ENCODE measurements at places on chromosomes 5 and 9. TPM values are rescaled to one million over a fixed set of nuclear protein-coding genes. Genes with fewer than 3 reads are reported as not detected.

Gene PCDHGA10
- 7.2 TPM for total RNA-seq

Gene TEX48
- total RNA-seq = not detected

Gene GARIN3
- not detected for total RNA-seq

Gene PPP3R2
- total RNA-seq = not detected

Gene EGFLAM
- 3.3 TPM for total RNA-seq

Gene PRLR
- total RNA-seq = 2.7 TPM

DNA sequence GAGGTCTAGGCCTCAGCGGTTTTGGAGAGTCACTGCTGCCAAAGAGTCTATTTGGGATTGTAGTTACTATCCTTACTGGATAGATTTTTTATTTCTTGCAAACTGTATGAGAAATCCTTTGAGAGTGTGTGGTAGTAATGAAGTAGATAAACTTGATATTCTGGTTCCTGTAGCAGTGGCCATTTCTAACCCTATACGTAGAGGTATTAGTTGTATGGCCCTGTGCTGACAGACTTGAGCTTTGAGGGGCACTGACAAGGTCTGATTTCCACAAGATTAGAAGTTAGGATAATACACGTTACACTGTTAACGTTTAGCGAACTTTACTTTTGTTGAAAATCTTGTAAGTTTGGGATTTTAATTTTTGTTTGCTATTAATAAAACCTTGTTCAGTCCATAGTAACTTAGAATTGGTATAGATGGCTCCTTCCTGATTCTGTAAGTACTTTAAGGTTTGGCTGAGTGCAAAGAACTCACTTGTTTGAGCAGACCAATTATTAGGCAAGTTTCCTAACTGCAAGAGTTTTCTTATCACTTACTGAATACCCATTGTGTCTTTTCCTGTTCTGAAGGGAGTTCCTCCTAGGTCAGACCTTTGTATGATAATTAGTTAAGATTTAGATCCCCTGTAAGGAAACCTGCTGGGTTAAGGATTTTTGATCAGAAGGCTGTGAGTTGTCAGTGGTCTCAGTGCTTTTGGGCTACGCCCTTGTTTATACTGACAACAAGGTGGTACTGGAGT lies 31.4 kb downstream of the GCNT1 start:
- no peaks in the 10 kb centered on the region for H3K27me3 ChIP-seq
- no peaks in the 10 kb centered on the region for H3K36me3 ChIP-seq
- H3K4me1 ChIP-seq = no peaks in the 10 kb centered on the region
- no peak for DNase-seq

DNA sequence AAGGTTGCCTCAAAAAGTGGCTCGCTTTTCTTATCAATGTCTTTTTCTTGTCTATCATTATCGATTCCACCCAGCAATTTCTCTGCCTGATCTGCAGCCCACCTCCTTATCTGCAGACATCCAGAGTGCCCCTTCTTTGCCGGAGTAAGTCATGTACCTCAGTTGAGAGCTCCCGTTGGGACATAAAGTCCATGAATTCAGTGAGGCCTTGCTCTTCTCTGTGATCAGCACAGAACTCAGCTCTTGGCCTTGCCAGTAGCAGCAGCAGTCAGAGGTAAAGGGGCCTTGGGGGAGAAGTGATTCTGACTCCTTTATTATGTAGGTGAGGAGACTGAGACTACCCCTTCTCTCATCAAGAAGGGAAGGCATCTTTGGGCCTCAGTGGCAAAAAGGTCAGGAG lies 24.9 kb upstream of the DCAF12 start:
- no peaks in the 10 kb centered on the region for H3K36me3 ChIP-seq
- H3K4me3 ChIP-seq = no peak overlapping the region
- H3K27ac ChIP-seq = no peak overlapping the region
- DNase-seq = no peak
- no peaks in the 10 kb centered on the region for H3K27me3 ChIP-seq

DNA sequence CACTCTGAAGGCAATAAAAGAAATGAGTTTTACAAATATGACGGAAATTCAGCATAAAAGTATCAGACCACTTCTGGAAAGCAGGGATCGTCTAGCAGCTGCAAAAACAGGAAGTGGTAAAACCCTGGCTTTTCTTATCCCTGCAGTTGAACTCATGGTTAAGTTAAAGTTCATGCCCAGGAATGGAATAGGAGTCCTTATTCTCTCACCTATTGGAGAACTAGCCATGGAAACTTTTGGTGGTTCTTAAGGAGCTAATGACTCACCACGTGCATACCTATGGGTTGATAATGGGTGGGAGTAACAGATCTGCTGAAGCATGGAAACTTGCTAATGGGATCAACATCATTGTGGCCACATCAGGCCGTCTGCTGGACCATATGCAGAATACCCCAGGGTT lies 93.5 kb upstream of the RGMB start:
- H3K27ac ChIP-seq = no peak overlapping the region

- H3K27ac ChIP-seq = no peak overlapping the region
- no peak for DNase-seq
- no peaks in the 10 kb centered on the region for H3K4me1 ChIP-seq
- H3K36me3 ChIP-seq = peaks cover 61% of the 10 kb centered on the region
Measured at GRCh38 chr9:37531699-37532098, 44.5 kb downstream of the FBXO10 start.

DNA sequence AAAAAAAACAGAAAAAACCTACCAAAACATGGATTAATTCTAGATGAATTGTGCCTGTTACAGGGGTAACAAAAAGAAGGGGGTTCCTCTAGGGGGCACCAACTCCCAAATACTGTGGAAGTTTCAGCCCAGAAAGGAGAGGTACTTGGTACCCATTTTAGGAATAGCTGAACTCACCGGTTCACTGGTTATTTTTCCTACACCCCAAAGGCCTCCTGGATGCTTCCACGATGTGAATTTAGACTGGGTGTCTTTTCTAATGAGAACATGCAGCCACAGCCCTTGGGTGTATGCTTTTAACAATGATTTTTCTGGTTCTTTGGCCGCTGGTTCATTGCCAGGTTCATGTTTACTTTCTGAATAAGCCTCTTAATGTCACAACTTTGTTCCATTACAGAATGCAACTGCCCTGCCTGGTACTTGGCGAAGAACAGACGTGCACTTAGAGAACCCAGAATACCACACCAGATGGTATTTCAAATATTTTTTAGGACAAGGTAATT lies 46.7 kb downstream of the GARNL3 start:
- no peaks in the 10 kb centered on the region for H3K27me3 ChIP-seq
- DNase-seq = no peak
- no peak overlapping the region for H3K4me3 ChIP-seq
- H3K27ac ChIP-seq = no peak overlapping the region

DNA sequence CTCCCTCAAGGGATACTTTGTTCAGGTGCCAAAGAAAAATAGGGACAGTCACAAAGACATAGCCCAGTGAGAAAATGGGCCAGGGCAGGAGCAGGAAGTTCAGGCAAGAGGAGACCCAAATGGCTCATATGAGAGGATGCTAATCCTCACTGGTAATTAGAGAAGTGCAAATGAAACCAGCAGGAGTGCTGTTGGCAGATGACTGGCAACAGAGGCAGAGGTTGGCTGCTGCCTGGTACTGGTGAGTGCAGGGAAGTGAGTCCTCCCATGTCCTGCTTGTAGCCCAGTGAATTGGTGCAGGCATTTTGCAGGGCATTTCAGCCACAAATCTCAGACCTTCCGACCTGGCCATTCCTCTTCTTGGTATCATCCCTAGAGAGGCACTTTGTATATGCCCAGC lies 23.5 kb downstream of the ODF2 start:
- H3K36me3 ChIP-seq = peaks cover 100% of the 10 kb centered on the region
- H3K27ac ChIP-seq = no peak overlapping the region
- H3K4me1 ChIP-seq = no peaks in the 10 kb centered on the region
- DNase-seq = no peak
- no peaks in the 10 kb centered on the region for H3K27me3 ChIP-seq
- H3K4me3 ChIP-seq = no peak overlapping the region

DNA sequence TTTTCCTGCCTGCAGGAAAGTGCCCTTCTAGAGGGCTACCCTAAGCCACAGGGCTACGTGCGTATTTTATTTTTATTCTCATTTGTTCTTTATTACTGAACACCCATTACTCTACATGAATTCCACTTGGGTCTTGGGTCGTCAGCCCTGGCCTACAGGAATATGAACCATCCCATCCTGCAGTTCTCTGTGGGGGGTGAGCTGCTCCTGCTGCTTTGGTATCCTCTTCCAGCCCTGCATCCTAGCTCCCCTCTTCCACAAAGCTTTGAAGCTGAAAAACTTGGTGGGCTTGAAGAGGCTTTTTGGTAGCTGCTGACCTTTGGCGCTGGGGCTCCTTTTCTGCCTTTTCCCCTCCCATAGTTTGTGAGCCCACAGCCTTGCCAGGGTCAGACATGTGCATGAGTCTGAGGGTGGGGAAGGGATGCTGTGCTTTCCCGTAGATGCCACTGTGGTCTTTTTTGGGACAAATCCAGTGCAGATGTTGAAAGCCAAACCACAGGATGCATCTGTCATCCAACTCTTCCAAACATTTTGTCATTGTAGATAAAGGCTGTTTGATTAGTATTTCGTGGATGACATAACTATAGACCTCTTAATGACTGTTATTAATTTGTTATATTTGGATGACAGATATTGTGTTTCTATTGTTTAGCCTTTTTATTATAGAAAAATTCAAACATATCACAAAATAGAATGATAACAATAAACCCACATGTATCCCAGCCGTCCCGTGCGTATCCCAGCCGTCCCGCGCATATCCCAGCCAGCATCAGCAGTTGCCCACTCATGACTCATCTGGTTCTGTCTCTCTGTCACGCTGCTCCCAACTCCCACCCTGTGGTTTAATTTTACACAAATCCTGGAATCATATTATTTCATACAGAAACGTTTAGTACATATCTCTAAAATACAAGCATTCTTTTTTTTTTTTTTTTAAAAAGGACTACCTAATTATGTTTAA lies 43.9 kb downstream of the SLC46A2 start:
- no peaks in the 10 kb centered on the region for H3K36me3 ChIP-seq
- no peak for DNase-seq
- no peak overlapping the region for H3K27ac ChIP-seq
- no peaks in the 10 kb centered on the region for H3K4me1 ChIP-seq
- no peak overlapping the region for H3K4me3 ChIP-seq

- H3K27ac ChIP-seq = no peak overlapping the region
- no peaks in the 10 kb centered on the region for H3K27me3 ChIP-seq
- no peaks in the 10 kb centered on the region for H3K4me1 ChIP-seq
- H3K4me3 ChIP-seq = no peak overlapping the region
- DNase-seq = no peak
Measured at GRCh38 chr9:125133403-125134329, 9.7 kb downstream of the SCAI start.

GRCh38 chr5:11139217-11139865 lies 378.3 kb upstream of the DAP start:
- H3K4me3 ChIP-seq = no peak overlapping the region
- no peak overlapping the region for H3K27ac ChIP-seq
- H3K36me3 ChIP-seq = no peaks in the 10 kb centered on the region
- DNase-seq = no peak
- H3K27me3 ChIP-seq = no peaks in the 10 kb centered on the region
- no peaks in the 10 kb centered on the region for H3K4me1 ChIP-seq

DNA sequence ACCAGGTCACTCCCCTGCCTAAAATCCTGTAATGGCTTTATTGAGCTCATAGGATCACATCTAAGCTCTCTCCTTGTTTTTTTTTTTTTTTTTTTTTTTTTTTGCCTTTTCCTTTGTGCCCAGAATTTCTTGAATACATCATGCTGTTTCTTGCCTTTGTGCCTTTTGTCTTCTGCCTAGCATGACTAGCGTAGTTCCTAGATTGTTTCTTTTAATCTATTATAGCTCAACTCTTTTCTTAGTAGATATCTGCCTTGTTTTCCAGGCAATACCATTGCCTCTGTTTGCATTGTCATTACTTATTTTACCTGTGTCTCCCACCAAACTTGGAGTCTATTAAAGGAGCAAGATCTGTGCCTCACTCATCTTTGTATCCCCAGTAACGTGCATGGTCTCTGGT lies 106.1 kb upstream of the C9orf72 start:
- H3K27ac ChIP-seq = no peak overlapping the region
- H3K27me3 ChIP-seq = no peaks in the 10 kb centered on the region
- no peaks in the 10 kb centered on the region for H3K4me1 ChIP-seq
- no peaks in the 10 kb centered on the region for H3K36me3 ChIP-seq

DNA sequence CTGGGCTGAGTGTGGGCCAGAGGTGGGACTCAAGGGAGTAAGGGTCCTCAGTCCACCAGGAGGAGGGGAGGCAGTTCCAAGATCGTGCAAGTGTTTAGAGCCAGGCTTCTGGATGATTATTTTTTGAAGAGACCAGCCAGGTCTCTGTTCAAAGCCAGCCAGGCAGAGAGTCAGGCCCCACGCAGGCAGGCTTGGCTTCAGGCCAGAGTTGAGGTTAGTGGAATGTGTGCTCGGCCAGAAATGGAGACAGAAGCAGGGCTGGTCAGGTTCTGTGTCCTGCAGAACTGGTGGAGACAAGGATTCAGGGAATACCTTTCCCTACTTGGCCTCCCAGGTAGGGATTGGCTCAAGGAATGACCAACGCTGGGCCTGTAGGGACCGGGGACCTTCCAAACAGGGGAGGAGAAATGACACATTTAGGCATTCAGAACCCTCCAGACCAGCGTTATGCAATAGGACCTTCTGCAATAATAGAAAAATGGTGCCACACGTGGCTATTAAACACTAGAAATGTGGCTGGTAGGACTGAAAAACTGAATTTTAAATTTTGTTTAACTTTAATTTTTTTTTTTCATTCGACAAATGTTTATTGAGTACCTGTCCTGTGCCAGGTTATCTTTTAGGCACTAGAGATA lies 106.2 kb downstream of the CMYA5 start:
- H3K36me3 ChIP-seq = no peaks in the 10 kb centered on the region
- no peaks in the 10 kb centered on the region for H3K4me1 ChIP-seq
- H3K27me3 ChIP-seq = no peaks in the 10 kb centered on the region
- DNase-seq = no peak
- no peak overlapping the region for H3K4me3 ChIP-seq

GRCh38 chr5:137036640-137037039 lies 462.5 kb downstream of the SPOCK1 start:
- H3K27me3 ChIP-seq = no peaks in the 10 kb centered on the region
- H3K4me3 ChIP-seq = no peak overlapping the region
- DNase-seq = no peak

DNA sequence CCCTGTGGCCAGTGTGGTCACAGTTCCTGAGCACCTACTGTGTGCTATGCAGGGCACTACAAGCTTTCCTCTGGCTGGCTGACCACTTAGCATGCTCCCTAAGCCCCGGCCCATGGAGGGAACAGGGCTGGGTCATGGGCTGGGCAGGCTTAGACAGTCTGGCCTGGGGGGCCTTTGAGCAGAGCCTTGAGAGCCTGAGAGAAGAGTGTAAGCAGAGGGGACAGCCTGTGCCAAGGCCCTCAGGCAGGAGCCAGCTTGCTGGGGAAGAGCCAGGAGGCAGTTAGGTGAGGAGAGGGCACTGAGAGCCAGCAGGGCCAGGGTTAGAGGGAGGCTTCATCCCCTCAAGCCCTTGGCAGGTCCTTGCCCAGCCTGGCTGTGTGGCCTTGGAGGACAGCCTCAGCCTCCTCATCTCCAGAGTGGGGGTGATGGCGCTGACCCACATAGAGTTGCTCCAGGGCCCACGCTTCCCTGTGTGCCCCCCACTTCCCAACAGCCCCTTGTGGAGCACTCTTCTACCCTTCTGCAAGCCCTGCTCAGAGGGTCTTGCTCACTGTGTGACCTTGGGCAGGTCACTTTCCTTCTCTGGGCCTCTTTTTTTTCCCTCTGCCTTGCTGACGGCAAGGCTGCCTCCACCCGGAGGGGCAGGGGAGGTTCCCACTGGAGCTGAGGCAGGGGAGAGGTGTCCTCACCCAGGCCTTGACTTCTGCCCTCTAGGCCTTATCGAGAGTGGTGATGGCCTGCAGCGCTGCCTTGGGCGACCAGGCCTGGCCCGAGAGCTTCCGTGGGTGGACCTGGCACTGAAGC lies 107.1 kb downstream of the PHF2 start:
- H3K27ac ChIP-seq = no peak overlapping the region
- H3K36me3 ChIP-seq = no peaks in the 10 kb centered on the region
- no peak for DNase-seq
- no peak overlapping the region for H3K4me3 ChIP-seq
- no peaks in the 10 kb centered on the region for H3K4me1 ChIP-seq
- peaks cover 38% of the 10 kb centered on the region for H3K27me3 ChIP-seq

Data from esophagus squamous epithelium (tissue), 5 donors.